ENCODE measurements at places on chromosomes 6 and 20. TPM values are rescaled to one million over a fixed set of nuclear protein-coding genes. Genes with fewer than 3 reads are reported as not detected.

GRCh38 chr20:22773344-22773743, 189.0 kb upstream of the FOXA2 start:
- DNase-seq = no peak

- DNase-seq = no peak
Observed at GRCh38 chr6:167920165-167920564, 77.3 kb upstream of the KIF25 start.

GRCh38 chr6:14141351-14142062, 23.9 kb downstream of the CD83 start:
- DNase-seq = no peak

- DNase-seq = no peak
Observed at GRCh38 chr6:40685862-40686261, 98.7 kb upstream of the LRFN2 start.

- DNase-seq = no peak
Observed at GRCh38 chr6:128395188-128395587, 125.2 kb downstream of the PTPRK start.

GRCh38 chr6:38138374-38138773, 318.8 kb downstream of the ZFAND3 start:
- DNase-seq = no peak

DNA sequence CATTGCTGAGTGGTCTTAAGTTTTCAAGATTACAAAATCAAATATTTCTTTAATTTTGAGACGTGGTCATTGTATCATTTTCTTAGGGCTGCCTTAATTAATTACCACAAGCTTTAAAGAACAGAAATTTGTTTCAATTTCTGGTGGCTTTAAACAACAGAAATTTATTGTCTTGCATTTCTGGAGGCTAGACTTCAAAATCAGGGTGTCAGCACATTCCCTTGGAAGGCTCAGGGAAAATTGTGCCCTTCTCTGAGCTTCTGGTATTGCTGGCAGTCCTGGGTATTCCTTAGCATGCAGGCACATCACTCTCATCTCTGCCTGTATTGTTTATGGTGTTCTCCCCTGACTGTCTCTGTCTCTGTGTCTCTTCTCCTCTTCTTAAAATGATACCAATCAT, 76.0 kb upstream of the PCSK2 start:
- no peak for DNase-seq

DNA sequence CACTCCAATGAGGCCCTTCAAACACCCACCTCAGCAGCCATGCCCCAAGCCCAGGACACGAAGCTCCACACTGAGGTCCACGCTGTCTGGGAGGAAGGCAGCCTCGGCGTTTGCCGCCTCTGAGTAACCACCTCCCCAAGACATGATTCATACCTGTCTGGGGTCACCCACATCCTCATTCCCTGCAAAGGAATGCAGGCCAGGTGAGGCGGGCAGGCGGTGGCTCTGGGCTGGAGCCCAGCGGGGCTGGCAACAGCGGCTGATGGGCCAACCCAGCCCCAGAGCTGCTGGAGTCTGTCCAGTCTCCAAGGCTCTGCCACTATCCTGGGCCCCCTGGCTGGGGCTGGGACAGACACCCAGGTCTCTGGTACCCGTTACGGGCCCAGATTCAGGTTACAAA, 14.8 kb downstream of the PMEPA1 start:
- no peak for DNase-seq

- DNase-seq = no peak
Observed at GRCh38 chr6:146582857-146583256, 15.9 kb upstream of the ADGB start.

- no peak for DNase-seq
Observed at GRCh38 chr6:53377289-53377688, 28.5 kb upstream of the ELOVL5 start.

GRCh38 chr20:52191916-52192718, 538 bp upstream of the ZFP64 start:
- peak; percentile 18 for DNase-seq

DNA sequence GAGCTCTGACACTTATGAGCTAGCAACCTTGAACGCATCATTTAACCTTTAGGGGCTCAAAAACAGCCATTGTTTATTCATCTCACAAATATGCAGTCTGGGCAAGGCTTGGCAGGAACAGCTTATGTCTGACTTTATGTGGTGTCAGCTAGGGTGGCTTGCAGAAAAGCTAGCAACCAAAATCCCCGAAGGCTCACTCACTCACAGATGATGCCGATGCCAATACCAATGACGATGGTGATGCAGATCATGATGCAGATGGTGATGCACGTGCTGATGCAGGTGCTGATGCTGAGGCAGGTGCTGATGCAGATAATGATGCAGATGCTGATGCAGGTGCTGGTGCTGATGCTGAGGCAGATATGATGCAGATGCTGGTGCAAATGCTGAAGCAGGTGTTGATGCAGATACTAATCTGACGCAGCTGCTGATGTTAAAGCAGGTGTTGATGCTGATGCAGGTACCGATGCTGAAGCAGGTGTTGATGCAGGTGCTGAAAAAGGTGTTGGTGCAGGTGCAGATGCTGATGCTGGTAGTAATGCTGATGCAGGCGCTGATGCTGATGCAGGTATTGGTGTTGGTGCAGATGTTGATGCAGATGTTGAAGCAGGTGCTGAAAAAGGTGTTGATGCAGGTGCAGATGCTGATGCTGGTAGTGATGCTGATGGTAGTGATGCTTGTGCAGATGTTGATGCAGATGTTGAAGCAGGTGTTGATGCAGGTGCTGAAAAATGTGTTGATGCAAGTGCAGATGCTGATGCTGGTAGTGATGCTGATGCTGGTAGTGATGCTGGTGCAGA, 195.6 kb downstream of the NFATC2 start:
- no peak for DNase-seq

GRCh38 chr6:3535776-3536435, 79.1 kb upstream of the SLC22A23 start:
- no peak for DNase-seq

GRCh38 chr6:12538881-12539357, 177.6 kb upstream of the PHACTR1 start:
- DNase-seq = peak; percentile 79

DNA sequence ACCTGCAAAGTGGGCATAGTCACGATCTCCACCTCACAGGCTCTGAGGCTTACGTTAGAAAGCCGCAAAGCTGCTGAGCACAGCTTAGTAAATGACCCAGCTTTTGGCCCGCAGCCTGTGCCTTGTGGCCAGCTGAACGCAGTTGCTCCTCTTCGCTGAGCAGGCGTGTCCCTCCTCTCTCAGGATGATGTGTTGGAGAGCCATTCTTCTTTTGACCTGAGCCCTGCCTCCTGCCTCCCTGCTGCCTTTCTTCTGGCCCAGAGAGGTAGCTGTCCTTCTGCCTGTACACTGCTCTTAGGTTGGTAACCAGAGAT, 47.6 kb upstream of the MYL9 start:
- DNase-seq = peak; percentile 87

- DNase-seq = no peak
Observed at GRCh38 chr6:157169226-157169625, 154.1 kb downstream of the TMEM242 start.

CALHM6 gene
- not detected for total RNA-seq

OXT gene
- total RNA-seq = not detected

CCM2L gene
- 0.04 TPM for total RNA-seq

THBS2 gene
- total RNA-seq = 0.19 TPM

All from H4 (cell line).